Umbilical cord (tissue), 2 donors: ENCODE measurements at places on chromosomes 3 and 15. TPM values are rescaled to one million over a fixed set of nuclear protein-coding genes. Genes with fewer than 3 reads are reported as not detected.

DNA sequence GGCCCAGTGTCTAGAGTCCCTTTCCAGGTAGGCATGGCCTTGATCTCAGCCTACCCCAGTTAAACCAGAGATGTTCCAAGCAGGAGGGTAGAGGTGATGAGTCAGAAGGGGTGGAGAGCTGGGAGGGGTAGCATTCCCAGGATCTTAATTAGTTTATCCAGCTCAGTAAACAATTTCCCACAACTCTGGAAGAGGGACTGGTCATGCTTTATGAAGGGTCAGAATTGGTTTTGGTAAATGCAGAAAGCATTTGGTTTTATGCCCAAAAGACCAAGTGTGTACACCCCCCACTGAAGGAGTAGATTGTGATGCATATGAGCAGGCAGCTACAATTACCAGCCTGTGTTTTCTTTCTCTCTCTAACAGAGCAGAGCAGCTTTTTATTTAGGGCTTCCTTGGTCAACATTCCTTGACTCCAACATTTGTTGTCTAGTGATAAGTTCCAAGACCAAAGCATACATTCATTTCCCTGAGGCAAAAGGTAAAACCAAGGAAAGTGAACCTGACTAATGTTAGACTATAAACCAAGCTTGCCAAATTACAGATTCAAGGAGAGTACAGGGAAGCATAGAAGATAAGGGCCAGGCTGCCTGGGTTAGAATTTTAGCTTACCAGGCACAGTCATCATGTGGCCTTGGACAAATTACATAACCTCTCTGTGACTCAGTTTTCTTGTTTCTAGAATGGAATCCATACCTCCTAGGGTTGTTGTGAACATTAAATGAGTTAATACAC is 17.6 kb downstream of the EXOSC7 start:
- DNase-seq: no peak

RPS27L gene
- total RNA-seq: 77.8 TPM

DNA sequence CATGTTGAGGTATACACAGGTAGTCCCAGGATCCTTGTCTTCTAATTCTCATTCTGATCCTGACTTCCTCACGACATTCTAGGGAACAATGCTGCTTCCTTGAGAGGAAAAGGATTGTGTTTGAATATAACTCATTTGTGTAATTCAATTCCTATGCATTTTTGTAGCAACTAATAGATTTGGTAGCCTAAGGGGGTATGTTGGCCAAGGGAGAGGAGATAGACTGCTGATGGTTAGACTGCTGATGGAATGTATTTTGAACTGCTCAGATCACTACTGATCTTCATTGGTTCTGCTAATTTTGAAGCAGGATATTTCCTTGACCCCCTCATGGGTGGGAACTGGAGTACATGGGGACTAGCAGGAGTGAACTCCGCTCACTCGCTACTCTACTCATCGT is 39.7 kb downstream of the RAD54L2 start:
- no peak for DNase-seq

DNA sequence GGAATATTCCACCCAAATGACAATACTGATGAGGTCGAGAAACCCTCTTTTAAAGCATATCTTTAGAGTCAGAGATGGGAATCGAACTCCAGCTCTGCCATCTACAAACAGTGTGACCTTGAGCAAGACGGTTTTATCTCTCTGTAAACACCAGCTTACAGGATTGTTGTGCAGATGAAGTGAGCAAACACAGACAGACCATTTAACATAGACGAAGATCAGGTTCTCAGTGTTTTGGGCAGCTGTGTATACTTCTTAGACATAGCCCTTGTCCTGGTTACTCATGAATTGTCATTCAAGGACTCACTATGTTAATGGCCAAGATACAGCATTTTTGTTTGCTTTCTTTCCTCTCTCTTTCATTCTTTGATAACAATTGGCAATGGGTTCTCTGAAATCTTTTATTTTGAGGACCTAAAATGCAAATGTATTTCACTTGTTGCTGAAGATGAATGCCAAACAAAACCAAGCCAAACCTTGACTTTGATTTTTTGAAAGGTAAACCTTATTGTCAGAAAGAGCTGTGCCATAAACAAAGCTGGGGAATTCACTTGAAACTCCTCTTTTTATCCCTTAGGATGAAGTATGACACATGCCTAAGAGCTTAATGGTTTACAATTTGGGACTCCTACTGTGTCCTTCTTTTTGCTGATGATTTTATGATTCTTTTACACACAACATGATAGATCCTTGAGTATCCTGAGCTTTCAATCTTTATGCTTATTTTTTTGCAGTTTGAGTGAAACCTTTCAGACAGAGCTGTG is 250.0 kb upstream of the PDZRN3 start:
- DNase-seq: no peak

- no peak for DNase-seq
These were observed 43.5 kb upstream of the ETV5 start for GRCh38 chr3:186152361-186152798.

DNA sequence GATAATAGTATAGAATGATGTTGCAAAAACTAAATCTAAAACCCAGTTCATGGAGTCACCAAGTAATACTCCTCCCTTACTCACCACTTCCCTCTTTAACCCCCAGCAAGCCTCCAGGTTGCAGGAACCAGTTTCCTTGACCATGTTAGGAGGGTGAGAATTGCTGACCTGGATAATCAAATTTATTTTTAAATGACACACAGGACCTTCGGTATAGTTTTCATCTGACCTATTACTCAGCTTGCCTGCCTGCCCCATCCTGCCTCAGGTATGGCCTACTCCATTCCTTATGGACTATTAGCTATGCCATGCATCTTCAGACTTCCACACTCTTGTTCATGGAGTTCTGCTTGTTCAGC is 883 bp downstream of the RTP4 start:
- no peak for DNase-seq

DNA sequence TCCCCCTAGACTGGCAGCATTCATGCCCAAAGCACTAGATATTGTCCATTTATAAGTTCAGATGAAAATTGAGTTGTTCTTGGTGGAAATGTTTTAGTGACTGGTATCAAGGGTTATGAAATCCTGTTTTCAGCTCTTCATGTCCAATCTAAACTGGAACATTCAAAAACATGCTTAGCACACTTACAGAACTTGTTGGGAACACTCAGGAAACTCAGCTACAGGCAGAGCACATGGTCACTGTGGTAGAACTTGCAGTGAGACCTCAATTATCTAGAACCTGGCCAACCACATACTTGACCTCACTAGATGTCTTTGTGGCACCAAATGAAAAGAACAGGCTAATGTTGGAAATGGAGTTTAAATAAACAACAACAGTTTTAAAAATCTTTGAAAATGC is 88.8 kb downstream of the SMAD3 start:
- DNase-seq: no peak

DNA sequence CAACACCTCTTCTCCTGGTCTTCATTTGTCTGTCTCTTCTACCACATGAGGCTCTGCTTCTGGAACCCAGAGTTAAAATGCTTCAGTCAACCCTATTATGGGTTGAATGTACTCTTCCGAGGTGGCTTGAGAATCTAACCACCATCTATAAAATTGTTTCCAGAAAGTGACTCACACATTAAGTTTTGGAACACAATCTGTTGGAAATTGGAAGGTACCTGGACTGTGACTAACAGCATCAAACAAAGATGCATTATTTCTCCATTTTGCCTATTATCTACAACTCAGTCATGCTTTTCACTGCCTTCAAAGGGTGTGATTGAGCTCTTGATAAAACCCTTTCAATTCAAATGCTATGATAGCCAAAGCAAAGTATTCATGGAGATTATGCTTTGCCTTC is 499.0 kb upstream of the SEMA6D start:
- no peak for DNase-seq

DNA sequence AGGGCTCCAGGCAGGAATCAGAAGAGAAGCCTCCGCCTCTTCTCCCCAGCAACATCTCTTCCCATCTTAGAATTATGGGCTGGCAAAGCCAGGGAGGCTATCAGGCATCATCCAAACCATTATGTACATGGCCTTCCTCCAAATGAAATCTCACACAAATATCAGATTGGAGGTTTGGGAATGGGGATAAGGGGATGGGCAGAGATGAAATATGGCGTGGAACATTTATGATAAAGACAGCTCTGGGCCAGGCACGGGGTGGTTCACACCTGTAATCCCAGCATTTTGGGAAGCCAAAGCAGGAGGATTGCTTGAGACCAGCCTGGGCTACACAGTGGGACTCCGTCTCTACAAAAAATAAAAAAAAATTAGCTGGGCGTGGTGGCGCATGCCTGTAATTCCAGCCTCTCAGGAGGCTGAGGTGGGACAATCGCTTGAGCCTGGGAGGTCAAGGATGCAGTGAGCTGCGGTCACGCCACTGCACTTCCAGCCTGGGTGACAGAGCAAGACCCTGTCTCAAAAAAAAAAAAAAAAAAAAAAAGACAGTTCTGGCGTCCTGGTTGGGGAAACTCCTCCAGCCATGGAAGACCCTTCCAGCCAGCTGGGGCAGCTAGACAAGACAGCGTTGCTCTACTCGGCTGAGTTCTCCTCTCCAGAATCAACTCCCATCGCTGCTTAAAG is 36.6 kb downstream of the CPN2 start:
- DNase-seq: no peak

DNA sequence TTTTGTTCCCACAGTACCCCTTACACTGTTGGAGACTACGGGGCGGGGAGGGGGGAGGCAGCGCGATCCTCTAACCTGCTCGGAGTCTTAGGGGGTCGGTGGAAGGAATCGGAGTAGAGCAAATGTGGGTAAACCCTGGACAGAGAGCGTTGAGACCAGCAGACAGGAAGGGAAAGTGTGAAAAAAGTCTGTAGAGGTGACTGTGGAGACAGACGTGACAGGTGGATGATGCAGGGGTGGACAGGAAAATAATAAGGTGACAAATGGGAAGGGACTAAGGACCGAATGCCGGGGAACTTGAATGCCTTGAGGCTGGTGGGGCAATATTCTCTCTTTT is 424 bp downstream of the EAF2 start:
- DNase-seq: no peak
